ENCODE measurements at places on chromosomes 4 and X.

DNA sequence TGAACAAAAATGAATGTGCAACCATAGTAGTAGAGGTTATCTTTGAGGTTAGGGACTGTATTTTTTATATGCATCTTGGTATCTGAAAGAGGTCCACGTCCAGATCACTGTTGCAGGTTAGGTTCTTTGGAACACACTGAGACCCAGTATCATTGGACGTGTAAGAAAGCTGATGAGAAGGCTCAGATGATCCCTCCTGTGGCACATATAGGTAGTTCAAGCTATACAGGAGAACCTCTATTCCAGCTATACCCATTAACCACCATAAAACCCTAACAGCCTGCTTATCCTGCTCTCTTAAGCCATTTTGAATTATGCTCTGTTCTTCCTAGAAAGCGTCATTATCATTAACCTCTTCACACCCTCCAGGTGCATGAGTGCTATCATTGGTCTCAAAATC lies 930.7 kb upstream of the HS3ST1 start:
- no peak for DNase-seq

DNA sequence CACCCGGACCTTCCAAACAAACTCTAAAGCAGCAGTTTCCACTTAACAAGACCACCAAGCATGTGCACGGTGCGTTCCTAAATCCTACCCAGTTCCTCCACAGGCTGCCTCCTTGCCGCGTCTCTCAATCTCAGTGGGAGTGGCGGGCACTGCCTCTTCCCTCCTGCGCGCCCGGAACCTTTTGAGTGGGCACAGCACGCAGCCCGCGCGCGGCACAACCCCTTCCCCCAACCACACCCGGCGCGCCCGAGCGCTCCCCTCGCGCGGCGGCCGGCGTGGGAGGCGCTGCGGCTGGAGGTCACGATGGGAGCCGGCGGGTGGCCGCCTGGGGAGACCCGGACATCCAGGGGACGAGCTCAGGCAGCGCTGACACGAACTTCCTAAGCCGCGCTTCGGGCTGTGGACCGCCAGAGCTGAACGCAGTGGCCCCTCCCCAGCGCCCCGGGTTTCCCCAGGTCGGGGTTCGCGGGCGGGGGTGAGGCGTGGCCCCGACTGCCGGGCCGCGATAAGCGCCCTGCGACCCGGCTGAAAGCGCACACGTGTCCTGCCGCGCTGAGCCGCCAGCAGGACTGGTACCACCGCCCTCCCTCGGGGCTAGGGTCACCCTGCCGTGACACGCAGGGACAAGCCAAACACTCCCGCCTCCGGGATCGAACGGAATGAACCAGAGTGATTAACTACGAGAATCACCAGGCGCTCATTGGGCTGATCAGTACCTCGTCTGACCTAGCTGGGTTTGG lies at the start of gene ABCG2:
Gene ABCG2, minus strand, starts transcription at position 151 of the 740 bp plus-strand sequence. CDS start 18,644 bp downstream, outside the sequence.
- DNase-seq: peak; percentile 78

DNA sequence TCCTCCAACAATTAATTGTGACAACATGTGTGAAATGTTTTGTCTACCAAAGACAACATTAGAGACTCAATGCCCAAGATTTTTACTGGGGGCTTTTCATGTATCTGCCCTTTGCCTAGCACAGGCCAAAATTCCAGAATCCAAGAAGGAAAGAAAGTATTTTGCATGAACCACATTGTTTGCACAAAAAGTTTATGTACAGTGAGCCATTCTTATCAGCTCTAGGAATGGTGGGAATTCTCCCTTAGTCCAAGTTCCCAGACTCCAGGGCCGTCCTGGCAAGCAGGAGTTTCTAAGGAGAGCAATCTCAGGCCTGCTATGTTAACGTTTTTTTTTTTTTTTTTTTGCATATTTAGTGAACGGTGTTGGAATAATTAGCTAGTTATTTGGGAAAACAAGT lies 21.6 kb downstream of the GPRASP1 start:
- no peak for DNase-seq

DNA sequence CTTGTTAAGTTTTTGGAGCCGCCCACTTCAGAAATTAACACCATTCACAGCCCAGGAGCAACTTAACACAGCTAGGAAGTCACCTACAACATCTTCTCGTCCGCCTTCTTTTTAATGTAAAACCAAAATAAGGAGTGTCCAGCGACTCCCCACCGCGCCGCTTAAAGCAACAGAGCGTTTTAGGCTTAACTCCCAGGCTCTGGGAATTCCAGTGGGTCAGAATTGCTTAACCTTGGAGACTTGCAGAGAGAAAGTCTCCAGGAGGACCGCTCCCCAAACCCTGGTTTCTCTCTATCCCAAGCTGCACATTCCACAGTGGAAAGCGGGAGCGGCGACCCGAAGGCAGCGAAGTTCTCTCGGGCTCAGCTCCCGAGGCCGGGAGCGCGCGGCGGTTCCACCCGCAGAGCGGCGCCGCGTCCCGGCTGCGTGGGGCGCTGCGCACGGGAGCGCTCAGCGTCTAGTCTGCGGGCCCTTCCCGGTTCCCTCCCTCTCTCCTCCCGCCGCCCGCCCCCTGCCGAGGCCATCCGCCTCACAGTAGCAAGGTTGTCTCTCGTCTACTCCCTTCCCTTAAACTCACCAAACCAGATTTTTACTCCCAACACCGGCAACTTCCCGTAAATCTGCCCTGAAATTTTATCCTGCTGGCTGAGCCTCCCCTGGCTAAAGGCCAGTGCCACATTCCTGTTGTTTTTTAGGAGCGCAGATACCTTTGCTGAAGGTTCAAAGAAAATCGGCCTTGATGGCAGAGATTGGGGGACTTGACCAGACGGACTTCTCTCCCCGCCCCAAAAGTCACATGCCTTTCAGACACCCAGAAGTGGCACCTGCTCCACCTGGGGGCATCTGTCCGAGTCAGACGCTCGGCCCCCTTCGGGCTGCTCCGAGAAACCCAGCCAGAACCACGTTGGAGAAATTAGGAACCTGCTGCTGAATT lies at the start of gene RBM47:
Gene RBM47, minus strand, starts transcription at position 464 of the 934 bp plus-strand sequence. CDS start 190,971 bp downstream, outside the sequence.
- peak; percentile 65 for DNase-seq

GRCh38 chrX:14798805-14799397 lies 74.0 kb downstream of the FANCB start:
- no peak for DNase-seq

DNA sequence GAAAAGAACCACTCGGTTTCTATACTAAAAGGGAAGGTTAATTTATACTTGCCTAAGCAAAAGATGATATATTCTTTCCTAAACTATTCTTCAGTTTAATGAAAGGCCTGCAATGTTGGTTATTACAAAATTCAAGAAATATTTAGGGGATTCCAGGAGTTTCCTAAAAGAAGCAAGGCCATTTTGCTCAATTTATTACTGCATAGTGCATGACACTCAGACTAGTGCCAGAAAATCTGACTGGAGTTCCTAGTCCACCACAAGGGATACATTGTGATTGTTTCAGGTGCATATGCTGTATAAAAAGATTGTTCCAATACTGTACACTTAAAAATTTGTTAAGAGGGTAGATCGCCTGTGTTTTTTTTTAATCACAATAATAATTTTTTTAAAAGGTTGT lies 78.7 kb downstream of the CAPN6 start:
- DNase-seq: no peak

DNA sequence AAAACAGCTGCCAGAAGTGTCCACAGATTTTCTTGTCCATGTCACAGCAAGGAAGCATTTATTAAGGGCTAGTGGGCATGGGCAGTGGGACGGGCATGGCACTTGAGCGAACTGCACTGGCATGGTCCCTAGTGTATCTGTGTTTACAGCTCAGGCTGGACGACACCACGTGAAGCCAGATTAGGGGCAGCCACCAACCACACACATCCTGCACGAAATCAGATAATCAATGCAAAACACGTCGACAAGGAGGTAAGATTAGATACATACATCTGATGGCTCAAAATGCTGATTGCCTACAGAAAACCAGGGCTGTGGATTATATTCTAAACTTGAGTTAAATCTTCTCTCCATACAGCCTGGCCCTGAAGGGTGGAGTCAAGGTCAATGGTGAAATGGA lies 103.8 kb upstream of the ATP6AP2 start:
- DNase-seq: peak; percentile 62
